Fibroblast of upper back skin (primary cell): ENCODE measurements at places on chromosomes 3 and 15.

DNA sequence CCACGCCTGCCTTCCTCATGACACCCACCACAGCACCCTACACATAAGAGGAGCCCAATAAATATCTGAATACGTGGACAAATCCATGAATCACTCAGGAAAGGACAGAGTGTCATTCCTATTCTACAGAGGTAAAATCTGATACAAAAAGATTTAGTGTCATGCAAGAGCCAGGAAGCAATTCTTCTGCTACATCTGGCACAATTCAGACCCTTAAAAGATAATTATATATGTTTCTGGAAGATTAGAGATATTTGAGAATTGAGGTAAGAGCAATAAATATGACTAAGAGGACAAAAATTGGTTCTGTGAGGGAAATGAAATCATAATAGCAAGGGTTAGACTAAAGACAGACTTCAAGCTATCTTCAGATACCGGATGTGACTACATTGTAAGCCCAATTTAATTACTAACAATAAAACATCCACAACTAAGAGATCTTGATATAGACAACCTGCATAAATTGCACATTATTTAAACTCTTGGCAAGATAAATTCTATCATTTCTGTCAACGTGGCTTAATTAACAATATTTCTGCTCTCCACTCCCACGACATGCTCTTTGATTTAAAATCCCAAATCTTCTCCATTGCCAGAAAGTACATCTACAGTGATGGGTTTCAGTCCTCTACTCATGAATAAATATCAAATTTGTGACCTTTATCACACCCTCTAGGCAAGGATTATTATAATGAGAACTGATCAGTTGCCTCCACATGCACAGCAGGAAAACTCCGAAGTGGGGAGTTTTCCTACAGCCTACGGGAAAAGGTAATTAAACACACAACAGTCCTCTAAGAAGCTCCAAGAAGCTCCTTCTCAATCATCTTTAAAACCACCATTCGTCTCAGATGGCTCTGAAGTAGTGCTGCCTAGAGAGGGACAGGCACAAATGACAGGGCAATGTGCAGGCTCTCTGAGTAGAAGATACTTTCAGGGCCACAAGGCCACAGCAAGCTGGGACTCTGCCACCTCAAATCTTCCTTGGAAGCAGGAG, 32.6 kb downstream of the MB21D2 start:
- DNase-seq: peak; percentile 83

DNA sequence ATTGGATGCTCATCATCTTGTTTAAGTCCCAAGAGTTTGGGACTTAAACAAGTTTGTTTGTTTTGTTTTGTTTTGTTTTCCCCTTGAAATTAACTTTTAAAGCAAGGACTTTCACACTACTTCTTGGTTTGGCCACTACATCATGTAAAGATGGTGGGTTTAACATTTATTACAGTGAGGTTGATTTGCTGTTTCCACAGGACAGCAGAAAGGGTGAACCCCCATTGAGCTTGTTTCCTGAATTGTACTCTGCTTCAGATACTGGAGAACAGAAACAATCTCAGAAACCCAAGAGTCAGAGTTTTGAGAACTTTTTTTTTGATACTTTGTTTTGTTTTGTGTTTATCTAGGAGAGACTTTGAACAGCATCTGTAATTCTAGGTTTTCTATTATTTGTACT, 6.7 kb downstream of the POU1F1 start:
- no peak for DNase-seq

- peak; percentile 68 for DNase-seq
Measured at GRCh38 chr3:87167628-87168456, 59.3 kb upstream of the CHMP2B start.

DNA sequence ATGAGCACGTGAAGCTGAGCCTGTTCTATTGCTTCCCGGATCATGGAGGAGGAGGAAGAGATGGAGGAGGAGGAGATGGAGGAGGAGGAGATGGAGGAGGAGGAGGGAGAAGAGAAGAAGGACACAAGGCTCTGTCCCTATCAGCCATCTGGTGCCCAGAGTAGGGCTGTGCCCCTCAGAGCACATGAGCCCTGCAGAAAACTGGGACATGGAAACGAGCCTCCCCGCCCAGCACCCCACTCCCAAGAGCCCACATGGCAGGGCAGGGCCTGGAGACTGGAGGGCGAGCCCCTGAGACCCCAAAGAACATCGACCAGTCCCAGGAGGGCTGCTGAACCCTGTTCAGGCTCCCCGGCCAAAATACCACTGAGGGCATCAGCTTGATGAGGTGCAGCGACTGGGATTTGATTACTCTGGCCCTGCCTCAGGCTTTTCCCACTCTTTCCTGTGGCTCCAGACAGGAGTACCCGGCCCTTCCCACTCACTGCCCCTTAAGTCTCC, 285.6 kb downstream of the UACA start:
- no peak for DNase-seq

DNA sequence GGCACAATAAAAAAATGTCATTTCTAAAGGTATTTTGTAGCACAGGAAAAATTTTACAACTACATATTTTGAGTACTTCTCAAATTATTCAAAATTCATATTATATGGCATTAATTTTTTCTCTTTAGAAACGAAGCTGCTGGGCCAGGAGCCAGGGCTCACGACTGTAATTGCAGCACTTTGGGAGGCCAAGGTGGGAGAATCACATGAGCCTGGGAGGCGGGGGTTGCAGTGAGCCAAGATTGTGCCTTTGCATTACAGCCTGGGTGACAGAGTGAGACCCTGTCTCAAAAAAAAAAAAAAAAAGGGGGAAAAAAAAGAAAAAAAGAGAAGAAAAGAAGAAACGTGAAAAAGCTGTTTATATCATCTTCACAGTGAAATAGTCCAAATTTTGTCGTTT, 62.0 kb downstream of the CADM2 start:
- DNase-seq: no peak

GRCh38 chr3:178284181-178284580, 252.1 kb upstream of the KCNMB2 start:
- DNase-seq: no peak

- DNase-seq: no peak
Measured at GRCh38 chr15:23503576-23503975, 56.5 kb upstream of the GOLGA6L2 start.
